ENCODE measurements at places on chromosomes 16 and 17.

DNA sequence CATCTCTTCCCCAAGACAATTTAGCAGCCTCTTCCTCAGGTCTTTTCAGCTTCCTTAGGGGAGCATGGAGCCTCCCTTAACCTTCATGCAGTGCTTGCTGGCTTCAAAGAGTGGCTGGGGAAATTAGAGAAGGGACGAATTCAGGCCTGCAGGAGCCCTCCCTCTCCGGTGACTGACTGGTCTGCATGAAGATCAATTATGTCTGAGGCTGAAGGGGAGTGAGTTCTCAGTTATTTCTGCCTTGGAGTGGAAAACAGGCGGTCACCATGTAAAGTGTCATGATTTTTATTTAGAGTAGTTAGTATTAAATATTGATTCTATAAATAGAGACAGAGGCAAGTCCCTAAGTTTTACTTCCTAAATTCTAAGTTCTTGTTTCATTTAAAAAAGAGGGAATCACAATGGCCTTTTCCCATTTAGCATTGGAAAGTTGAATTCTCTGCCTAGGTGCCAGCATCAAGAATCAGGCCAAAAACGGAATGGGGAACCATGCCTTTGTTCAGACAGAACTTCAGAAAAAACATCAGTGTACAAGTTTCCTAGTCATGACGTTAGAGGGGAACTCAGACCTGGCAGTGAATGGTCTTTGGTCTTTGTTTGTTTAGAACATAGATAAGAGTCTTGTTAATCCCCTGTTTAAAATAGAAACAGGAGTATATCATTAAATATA is 4.4 kb downstream of the GABARAPL2 start:
- DNase-seq = no peak

DNA sequence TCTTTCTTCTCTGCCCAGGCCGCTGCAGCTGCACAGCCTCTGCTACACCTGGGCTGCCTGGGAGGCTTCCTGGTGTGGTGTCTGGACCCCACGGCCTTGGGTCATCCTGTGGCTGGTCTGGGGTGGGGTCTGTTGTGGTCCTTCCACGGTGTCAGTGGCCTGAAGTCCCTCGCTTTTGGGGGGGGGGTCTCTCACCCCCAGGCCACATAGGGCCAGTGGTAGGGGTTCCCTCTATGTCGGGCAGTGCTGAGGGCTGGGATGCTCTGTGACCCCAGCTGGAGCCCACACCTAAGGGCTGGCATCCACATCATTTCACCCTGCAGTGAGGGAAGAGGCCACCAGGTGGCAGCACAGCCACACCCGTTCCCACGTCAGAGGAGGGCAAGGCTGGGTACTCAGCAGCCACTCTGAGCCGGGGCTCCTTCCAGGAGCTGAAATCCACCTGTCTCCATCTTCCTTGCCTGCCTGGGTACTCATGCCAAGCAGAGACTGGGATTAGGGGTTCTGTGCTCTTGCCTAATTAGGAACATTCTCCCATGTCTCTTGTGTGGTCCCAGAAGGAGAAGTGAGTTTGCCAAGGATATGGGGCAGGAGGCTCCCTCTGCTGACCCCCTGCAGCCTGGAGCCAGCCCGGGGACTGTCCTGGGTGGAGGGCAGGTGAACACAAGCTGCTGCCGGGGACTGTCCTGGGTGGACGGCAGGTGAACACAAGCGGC is 13.0 kb downstream of the ENGASE start:
- peak; percentile 82 for DNase-seq

DNA sequence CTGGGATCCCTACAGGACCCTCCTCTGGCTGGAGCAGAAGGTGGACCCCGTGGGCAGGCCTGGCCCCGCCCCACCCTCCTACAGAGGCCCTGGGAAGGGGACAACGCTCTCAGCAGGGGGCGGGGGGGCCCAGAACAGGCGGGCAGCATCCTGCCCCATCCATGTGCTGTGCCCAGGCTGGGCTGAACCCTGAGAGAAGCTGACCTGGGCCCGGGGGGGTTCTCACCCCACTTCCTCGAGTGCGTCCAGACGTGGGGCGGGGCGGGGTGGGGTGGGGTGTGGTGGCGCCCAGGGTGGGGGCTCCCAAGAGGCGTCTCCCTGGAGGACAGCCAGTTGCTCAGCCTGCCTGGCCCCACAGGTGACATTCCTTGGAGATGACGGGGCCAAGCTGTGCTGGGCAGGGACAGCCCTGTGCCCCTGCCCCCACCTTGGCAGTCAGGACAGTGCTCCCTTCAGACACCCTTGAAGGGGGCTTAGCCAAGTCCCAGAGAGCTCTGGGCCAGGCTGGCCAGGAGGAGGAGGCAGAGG is 390 bp upstream of the UNC13D start:
- no peak for DNase-seq

GRCh38 chr17:48542698-48543106 is 2.2 kb downstream of the HOXB2 start:
- DNase-seq = no peak

GRCh38 chr16:183005-183404 is 2.7 kb downstream of the HBQ1 start:
- no peak for DNase-seq

- DNase-seq = no peak
Observed at GRCh38 chr17:15468126-15468525, 705 bp upstream of the CDRT4 start.

- DNase-seq = no peak
Observed at GRCh38 chr17:41914358-41914766, 4.4 kb downstream of the ACLY start.

GRCh38 chr17:36691606-36692005 is 90.2 kb downstream of the MRM1 start:
- DNase-seq = no peak

DNA sequence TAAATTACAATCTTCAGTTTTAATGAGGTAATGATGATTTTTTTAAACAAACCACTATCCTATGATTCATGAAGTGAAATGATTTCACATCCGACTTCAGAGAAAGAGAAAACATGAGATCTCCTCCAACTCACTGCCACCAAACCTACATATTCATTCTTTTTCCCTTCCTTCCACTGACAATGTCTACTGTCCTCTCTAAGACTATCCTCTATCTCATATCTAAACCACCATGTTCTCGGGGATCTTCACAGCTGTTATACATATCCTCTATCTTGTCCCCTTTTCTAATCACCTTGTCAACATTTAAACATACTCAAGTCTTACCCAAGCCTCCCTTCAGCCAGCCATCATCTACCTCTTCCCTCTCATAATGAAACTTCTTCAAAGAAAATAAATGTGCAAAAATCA is 53.5 kb downstream of the SMURF2 start:
- no peak for DNase-seq

DNA sequence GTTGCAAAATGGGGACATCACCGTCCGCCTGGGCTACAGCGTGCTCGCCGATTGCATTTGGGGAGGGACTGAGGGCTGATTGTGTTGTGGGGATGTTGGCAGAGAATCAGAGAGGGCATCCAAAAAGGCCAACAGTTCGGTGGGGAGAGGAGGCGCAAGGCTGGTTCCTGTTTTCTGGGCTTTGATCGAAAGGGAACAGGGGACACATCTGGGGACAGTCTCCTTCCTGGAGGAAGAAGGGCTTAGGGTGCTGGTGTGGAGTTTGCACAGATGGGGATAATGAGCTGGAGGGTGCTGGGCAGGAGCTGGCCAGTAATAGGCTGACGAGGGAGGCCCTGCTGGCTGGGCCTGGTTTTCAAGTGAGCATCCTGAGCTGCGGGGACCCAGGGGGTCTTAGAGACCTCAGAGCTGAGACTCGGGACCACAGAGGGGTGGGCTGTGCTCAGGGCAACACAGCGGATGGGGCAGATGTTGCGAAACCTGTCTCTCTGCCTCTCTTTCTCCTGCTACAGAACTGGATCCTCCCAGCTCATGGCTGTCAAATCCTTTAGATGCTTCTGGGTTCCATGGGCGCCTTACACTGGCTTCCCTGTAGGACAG is 288.7 kb downstream of the SEC14L1 start:
- DNase-seq = no peak

DNA sequence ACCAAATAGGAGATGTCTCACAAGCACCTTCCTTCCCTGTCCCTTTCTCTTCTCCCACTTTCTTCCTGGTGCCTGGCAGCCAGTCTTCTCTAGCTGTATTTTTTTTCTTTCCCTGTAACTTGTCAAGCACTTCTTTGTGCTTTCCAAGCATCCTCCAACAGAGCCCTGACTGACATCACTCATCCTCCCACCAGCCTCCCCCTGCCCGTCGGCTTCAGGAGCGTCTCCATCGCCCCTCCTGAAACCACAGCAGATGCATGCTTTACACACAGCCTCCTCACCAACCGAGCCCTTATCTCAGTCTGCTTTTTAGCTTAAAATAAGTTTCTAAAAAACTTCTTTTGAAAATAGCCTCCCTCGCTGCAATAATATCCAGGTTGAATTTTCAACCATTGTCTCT is 268.7 kb upstream of the CDH5 start:
- DNase-seq = no peak

DNA sequence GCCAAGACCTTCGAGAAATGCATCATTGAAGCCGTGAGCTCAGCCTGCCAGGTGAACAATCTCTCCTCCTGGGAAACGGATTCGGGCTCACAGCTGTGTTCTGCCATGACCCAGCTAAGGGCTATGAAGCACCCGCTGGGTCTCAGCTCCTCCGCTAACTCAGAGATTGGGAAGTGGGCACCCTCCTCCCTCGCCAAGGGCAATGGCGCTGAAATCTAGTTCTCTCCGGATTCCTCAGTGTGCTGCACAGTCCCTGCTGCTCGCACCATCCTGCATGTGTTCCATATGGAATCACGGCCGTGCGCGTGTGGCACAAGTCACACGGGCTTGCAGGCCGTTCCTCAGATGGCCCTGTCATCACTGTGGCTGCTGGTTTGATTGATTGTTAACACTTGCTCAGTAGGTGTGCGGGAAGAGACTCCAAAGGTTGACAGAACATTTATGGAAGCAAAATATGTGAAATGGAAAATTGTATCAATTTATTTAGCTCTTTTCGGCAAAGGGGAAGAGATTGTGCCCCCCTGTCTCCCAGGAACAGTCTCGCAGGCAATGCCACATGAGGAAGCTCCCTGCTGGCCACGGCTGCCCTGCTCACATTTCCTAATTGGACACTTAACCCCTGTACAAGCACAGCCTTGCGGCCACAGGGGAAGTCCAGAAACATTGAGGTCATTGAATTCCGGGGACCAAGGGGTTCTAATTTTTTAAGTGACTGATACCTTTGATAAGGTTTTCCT is 58.8 kb downstream of the RNF213 start:
- no peak for DNase-seq

- no peak for DNase-seq
Observed at GRCh38 chr17:42476411-42476810, 17.7 kb downstream of the ATP6V0A1 start.

DNA sequence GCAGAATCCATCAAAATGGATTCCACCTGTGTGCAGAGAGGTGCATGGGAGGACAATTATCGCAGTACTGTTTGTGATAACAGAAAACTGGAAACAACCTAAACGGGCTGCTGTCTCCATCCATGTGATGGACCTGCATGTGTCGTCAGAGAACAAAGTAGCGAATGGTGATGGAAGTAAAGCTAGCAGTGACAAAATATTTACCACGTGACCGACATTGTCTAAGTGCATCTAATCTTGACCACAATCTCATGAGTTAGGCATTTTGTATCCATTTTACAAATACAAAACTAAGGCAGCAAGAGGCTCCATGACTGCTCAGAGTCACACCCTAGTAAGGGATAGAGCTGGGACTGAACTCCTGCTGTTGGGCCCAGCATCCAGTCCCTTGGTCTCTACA is 187.3 kb downstream of the LGALS9B start:
- no peak for DNase-seq

DNA sequence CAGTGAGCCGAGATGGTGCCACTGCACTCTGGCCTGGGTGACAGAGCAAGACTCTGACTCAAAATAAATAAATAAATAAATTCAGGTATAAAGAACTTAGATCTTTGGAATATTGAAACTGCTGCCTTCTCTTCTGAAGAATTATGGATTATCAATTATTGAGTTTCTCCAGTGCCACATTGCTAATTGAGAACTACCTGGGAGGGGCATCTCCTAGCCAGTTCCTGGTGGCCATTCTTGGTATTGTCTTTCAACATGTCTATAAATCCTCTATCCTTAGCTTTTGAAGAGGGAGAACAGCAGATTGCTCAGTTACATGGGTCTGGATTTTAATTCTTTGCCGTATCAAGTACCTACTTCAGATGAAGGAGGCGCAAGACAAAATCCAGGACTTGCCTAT is 29.2 kb downstream of the CALCOCO2 start:
- DNase-seq = no peak

GRCh38 chr16:56163938-56164337 is 27.4 kb upstream of the GNAO1 start:
- DNase-seq = no peak

DNA sequence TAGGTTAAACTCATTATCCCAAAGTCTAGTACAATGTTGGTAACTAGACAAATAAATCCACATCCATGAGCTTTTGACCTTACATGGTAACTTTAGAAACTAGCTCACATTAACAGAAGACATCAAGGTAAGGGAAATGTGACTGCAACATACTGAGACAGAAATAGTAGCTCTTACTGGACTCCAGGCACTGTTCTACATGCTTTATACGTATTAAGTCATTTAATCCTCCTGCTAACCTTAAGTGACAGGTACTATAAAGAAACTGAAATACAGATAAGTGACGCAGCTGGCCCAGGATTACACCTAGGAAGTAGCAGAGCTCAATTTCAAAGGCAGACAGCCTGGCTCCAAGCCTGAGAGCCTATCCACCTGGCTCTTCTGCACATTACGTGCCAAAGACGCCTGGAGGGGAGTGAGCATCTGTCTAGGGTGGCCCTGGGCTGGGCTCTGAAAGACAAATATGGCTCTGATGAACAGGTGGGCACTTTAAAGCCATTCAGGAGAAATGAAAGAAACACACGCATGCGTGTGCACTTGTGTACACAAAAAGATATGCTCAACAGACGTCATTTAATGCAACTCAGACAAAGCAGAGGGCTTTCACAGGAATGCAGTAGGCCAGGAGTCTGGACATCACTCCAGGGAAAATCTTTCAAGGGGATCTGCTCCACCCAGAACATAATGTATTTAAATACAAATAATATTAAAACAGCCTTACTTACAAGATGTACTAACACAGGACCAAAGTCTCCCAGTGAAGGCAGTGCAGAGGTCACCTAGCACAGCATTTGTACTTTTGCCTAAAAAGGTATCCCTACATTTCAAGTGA is 4.4 kb downstream of the ZC3H7A start:
- DNase-seq = peak; percentile 88

- peak; percentile 41 for DNase-seq
Observed at GRCh38 chr17:76076765-76077583, 2.0 kb upstream of the ZACN start.

- DNase-seq = peak; percentile 44
Observed at GRCh38 chr17:8846768-8847211, 20.7 kb downstream of the PIK3R6 start.

DNA sequence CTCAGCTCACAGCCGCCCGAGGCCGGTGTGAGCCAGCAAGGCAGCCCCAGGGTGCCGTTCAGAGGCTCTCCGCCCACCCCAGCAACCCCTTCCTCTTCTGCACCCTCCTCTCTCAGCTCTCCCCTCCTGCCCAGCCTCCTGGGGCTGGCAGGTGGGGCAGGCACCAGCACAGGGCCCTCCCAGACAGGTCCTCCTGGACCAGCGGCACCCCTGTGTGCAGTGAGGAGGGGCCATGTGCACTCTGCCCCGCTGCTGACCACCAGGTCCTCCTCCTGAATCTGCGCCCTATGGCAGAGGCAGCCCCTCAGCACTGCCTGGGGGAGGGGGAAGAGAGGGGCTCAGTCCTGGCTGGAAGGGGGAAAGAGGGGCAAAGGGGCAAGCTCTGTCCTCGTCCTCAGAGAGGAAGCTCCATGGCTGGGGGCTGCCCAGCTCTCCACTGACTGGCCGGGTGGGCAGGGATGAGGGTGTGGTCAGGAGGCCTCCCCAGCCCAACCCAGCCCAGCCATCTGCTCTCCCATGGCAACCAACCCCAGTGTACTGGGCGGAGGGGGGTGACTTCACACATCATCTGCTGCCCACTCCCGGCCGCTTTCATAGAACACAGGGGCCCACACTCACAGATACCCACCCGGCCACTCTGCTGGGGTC is 5.4 kb upstream of the BCAR1 start:
- peak; percentile 92 for DNase-seq
